ENCODE measurements at places on chromosomes 11 and 22.

DNA sequence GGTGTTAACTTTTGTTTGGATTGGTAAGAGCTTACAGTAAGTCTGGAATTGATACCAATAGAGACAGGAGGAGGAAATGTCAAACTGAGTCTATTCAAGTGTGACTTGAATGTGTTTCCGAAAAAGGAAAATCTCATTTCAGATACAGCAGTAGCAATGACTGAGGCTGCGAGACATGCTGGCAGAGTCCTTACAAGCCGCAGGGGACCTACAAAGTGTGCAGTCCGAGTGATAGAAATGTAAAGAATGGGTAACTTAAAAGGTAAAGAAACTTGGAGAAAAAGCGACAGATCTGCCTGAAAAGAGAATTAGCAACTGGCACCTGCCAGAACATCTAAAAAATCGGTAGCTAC is 444 bp downstream of the CWF19L2 start:
- no peak for DNase-seq

GRCh38 chr11:130762638-130763037 is 153.6 kb downstream of the SNX19 start:
- DNase-seq: no peak

DNA sequence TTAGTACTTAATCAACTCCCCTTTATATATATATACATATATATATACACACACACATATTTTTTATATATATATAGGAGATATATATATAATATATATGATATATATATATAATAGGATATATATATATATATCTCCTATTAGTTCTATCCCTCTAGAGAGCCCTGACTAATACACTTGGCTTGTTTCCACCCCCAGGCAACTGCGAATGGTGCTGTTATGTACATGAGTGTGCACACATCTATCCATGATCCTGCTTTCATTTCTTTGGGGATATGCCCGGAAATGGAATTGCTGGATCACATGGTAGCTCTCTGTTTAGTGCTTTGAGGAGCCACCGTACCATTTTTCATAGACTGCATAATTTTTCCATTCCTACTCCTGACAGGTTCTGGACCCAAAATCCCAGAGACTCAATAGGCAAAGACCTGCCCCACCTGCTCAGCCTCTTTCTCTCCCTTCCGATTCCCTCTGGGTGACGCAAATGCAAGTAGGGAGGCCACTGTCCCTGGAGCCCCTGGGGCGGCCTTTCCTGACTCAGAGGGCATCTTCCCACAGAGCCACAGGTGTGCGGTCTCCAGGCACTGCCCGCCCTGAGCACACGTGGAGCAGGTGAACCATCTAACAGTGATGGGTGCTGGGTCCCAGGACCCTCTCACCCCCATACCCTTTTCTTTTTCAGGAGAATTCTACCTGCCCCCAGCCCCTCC is 12.0 kb downstream of the FGF3 start:
- DNase-seq: no peak

- DNase-seq: no peak
Measured at GRCh38 chr11:2927851-2928604, 1.2 kb downstream of the PHLDA2 start.

DNA sequence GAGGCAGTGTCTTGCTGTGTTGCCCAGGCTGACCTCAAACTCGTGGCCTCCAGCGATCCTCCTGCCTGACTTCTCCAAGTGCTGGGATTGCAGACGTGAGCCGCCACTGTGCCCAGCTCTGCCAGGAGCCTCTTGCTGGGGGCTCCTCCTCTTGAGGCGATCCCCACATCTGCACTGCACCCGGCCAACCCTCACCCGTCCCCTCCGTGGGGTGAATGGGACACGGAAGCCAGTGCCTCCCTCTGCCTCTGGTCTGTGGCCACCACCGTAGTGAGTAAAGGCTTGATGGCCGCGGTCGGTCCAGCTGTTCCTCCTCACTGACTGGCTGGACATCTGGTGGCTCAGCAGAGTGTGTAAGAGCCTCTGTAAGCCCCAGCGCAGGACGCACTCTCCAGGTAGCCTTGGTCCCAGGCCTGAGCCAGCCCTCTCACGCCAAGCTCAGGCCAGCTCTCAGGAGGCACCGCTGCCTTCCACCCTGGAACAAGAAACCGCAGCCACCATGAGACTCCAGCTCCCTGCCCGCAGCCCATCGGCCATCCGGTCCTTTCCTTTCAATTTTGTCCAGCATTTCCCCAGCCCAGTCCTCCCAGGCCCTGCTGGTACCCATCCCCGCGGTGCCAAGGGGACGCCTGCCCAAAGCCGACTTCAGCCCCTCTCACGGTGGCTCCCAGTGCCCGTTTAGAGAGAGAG is 100.3 kb downstream of the BRD1 start:
- DNase-seq: no peak

DNA sequence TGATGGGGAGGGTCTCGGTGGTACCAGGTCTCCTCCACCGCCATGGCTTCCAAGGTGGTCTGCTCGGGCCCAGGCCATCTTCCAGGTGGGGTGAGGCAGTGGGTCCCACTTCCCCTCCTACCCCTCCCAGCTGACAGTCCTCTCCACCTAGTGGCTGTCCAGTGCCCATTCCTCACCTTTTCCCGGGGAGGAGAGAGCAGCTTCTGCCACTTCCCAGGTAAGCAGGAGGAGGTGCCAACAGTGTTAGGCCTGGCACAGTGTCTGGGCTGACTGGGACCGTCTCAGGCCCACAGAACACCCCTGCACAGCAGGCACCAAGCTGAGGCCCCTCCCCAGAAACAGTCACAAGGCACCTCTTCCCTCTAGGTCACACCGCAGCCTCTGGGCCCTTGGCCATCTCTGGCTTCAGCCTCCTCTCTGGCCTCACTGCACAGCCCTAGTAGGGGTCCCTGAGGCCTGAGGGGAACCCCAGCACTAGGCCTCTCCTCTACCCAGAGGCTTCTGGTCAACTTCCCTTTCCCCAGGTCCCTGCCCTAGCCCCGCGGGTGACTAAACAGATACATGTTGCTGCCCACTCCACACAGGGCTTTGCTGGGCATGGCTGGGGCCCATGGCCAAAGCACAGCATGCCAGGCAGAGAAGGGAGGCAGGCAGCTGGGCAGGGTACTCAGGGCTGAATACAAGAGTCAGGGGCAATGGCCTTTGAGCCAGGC is 2.3 kb upstream of the ANKRD13D start:
- peak; percentile 54 for DNase-seq

DNA sequence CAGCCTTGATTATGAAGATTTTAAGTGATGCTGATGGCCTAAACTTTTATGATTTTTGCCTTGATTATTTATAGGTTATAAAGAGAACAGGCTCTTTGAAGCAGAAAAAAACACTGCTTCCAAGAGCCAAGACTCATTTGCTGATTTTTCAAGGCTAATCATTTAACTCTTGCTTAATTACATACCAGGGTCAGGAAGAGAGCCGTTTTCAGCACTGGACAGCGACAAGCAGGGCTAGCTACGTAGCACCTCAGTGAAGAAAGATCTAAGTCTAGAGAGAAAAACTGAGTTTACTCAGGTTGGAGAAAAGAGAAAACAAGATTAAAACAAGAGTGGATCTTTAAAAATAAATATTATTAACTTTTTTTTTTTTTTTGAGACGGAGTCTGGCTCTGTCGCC is 615.4 kb upstream of the B3GAT1 start:
- DNase-seq: no peak

DNA sequence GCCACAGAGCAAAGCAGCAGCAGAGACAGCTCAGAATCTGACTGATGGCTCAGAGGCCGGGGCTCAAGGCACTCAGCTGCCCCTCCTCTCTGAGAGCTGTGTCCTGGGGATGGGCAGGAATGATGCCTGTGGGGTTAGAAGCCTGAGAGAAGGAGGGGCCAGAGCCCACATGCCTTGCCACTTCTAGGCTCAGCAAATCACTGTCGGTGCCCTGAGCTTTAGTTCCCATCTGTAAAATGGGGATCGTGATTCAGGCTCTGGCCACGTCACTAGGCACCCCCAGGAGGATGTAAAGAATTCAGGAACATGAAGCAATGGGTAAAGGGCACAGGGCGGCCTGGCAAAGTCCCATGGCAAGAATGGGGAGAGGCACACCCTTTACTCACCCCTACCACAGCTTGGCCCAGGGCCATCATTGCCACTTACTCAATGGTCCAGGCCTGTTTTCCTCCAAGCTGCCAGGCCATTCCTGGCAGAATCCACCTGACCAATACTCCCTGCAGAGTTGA is 3.4 kb upstream of the CDC42EP2 start:
- no peak for DNase-seq

DNA sequence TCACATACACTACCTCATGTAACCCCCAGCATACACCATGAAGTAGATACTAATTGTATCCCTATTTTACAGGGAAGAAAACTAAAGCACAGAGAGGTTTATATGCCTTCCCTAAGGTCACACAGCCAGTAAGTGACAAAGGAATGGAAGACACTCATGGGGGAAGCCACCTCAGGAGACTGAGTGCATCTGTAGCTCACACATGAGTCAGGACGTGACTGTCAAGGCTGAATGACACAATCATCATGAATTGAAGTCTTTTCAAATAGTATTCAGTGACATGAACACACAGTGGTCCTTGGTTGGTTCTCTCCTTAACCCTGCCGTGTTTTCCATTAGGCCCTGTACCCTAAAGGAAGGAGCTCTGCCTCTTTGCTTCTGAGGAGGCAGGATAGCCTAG is 463.0 kb downstream of the NTM start:
- no peak for DNase-seq

- DNase-seq: peak; percentile 72
Measured at GRCh38 chr11:14237444-14237961, 121.5 kb downstream of the RRAS2 start.

DNA sequence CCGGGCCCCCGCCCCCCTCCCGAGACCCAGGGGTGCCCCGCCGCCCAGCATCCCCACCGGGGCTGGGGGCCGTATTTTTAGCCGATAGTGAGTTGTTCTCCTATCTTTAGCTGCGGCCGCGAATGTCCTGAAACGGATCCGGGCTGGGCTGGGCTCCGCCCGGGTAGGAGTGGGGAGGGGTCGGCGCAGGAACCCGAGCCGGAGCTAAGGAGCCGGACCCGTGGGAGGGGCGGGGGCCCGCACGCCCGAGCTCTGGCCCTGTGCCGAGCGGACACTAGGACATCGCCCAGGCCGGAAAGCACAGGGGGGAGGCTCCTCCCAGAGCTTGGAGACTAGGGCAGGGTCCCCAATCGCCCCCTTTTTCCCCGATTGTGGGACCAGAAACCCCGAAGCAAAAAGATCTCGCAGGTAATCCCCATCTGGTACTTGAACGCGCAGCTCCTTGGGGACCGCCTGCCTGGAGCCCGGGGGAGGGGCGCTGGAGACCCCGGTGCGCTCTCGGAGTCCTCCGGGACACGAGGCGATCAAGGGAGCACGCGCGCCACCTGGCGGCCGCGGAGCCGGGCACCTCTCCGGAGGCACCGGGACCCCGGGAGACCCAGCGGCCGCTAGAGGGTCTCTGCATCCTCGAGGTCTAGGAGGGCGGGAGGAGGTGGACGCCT is 669 bp downstream of the CDC42EP2 start:
- peak; percentile 74 for DNase-seq
